WTC11 (cell line): ENCODE measurements at places on chromosomes 3 and 15.
A peak's percentile ranks its signal among the peaks of the same experiment; 100 is the strongest.

DNA sequence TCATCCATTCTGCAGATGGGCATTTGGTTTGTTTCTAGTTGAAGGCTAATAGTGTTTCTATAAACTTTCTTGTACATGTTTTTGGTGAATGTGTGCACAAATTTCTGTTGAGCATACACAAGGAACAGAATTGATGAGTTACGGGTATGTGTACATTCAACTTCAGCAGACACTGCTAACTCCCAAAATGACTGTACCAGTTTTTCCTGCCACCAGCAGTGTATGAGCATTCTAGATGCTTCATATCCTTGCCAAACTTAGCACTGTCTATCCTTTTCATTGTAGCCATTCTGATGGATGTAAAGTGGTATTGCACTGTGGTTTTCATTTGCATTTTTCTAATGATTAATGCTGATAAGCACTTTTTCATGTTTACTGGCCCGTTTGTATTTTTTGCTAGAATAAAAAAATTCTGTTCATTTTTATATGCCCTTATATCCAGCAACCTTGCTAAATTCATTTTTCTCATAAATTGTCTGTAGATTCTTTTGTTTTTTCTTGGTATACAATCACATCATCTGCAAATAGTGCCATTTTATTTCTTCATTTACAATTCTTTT is 110.2 kb downstream of the ATP1B3 start:
- no peak overlapping the region for H3K27ac ChIP-seq
- 0 out of 2 replicates have a peak, but pooled peaks cover 3% of the 10 kb centered on the region for H3K4me1 ChIP-seq
- H3K36me3 ChIP-seq = peaks cover 7% of the 10 kb centered on the region; the same call in 1 of the 2 replicates
- no peaks in the 10 kb centered on the region for H3K27me3 ChIP-seq
- no peak overlapping the region for H3K4me3 ChIP-seq
- no peak for DNase-seq

GRCh38 chr3:23950293-23950692 is 5.2 kb downstream of the NR1D2 start:
- peaks cover 38% of the 10 kb centered on the region for H3K4me1 ChIP-seq
- H3K36me3 ChIP-seq = peaks cover 5% of the 10 kb centered on the region; the same call in 1 of the 2 replicates
- no peak for DNase-seq
- H3K4me3 ChIP-seq = no peak overlapping the region
- no peak overlapping the region for H3K27ac ChIP-seq

DNA sequence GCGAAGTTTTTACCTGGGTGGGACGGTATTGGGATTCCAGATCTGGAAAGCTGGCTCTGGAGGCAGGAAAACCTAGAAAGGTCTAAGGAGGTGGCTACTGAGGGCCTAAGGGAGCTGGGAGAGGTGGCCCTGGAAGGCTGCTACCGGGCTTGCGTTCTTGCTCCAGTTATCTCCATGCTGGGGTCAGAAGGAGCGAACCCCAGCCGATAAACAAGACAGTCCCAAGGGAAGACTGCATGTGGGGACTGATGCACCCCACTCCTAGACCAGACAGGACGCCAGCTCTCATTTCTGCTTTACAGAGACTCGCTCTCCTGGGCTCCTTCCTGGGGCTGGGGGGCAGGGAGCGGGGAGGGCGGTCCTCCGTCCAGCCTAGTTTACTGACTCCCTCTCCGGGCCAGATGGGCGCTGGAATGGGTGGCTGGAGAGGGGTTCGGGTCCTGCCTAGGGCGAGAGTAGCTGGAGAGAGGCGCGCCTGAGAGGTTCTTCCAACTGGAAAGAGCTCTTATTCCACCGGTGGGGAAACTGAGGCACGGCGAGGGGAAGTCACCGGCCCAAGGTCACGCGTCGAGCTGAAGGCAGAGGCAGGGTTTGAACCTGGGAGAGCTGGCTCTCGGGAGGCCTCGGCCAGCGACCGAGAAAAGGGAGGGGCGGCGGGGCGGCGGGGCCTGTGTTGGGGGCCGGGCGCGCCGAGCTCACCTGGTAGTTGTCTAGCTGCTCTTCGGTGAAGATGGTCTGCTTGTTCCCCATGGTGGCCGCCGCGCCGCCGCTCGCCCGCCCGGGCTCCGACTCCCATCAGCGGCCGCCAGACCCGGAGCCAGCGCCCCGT is 565 bp downstream of the CIB2 start:
- no peaks in the 10 kb centered on the region for H3K36me3 ChIP-seq
- H3K4me1 ChIP-seq = peaks cover 32% of the 10 kb centered on the region
- H3K4me3 ChIP-seq = peak overlapping the region; percentile 81
- peak overlapping the region; percentile 86 for H3K27ac ChIP-seq
- DNase-seq = peak; percentile 27
- no peaks in the 10 kb centered on the region for H3K27me3 ChIP-seq

DNA sequence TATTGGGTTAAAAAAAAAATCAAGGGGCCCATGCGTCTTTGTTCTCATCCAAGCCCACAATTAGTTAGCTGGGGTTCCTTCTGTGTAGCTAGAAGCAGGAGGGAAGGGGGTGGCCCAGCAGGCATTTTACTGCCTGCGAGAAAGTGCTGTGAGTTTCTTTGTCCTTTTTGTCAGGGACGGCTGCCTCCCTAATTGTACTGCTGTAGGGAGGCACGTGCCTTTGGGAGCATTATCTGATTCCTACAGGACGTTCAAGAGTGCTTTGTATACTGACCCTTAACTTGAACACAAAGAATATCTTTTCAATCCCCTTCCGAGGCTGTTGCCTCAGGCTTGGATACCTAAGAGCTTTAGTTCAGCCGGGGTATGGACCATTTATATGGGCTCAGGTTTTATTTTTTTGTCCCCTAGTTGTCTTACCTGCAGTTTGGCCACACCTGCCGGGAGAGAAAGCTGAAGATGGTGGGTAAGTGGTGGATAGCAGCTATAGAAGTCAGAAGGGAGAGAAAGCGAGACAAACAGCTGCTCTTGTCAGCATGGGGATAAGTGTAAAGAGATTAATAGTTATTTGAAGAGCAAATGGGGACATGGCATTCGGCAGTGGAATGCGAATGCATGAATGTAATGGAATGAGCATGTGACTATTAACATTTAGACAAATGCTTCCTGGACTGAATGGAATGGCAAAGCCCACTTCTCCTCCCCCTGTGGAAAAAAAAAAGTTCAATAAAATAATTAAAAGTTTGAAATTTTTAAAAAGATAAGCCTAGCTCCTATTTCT is 175.2 kb downstream of the TP63 start:
- peak; percentile 32 for DNase-seq
- peaks cover 37% of the 10 kb centered on the region for H3K4me1 ChIP-seq
- H3K4me3 ChIP-seq = no peak overlapping the region
- no peaks in the 10 kb centered on the region for H3K36me3 ChIP-seq

GRCh38 chr3:188993181-188993580 is 178.6 kb upstream of the TPRG1 start:
- H3K4me3 ChIP-seq = no peak overlapping the region
- no peak for DNase-seq
- H3K36me3 ChIP-seq = no peaks in the 10 kb centered on the region
- no peaks in the 10 kb centered on the region for H3K27me3 ChIP-seq
- H3K27ac ChIP-seq = no peak overlapping the region
- no peaks in the 10 kb centered on the region for H3K4me1 ChIP-seq

- H3K4me1 ChIP-seq = peaks cover 2% of the 10 kb centered on the region; the same call in 1 of the 2 replicates
- H3K27me3 ChIP-seq = no peaks in the 10 kb centered on the region
- no peak for DNase-seq
- peaks cover 8% of the 10 kb centered on the region; the same call in 1 of the 2 replicates for H3K36me3 ChIP-seq
- H3K27ac ChIP-seq = no peak overlapping the region
Measured at GRCh38 chr3:82143661-82144412, 382.4 kb upstream of the GBE1 start.

GRCh38 chr3:19934098-19934566 is at the start of gene EFHB:
EFHB (minus strand) TSS chr3:19934217; CDS start chr3:19934018, 199 bp downstream.
- peaks cover 17% of the 10 kb centered on the region for H3K4me1 ChIP-seq
- H3K27me3 ChIP-seq = no peaks in the 10 kb centered on the region; the same call in 1 of the 2 replicates
- DNase-seq = peak; percentile 82
- peak within 1 kb of the TSS; percentile 58 for H3K4me3 ChIP-seq

DNA sequence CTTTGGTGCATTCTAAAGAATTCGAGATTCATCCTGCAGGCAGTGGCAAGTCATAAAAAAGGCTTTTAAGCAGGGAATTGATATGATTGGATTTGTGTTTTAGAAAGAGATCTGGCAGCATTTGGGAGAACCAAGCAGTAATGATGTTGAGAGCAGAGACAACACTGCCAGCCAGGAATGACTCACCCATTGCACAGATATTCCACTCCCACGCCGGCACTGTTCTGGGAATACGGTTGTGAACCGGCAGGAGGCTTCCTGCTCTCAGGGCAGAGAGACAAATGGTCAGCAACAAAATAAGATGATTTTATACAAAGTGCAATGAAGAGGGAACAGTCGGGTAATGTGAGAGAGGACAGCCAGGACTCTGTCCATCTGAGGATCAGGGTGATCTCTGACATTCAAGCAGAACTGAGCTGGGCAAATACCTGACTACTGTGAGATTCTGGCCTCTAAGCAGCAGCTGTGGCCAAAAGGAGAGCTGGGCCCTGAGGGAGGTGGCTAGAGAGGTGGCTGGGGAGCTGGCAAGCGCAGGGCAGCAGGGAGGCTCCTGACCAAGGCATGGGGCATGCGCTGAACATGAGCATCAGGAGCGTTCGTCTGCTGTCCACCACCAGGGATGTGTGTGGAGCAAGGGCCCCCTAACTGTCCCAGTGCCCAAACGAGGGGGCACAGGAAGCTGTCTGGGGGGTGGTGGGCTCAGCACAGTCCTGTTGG is 56.1 kb upstream of the PLXNA1 start:
- no peaks in the 10 kb centered on the region for H3K36me3 ChIP-seq
- H3K4me3 ChIP-seq = no peak overlapping the region
- H3K27ac ChIP-seq = no peak overlapping the region; the same call in 1 of the 2 replicates
- H3K4me1 ChIP-seq = peaks cover 6% of the 10 kb centered on the region; the same call in 1 of the 2 replicates

GRCh38 chr15:92906563-92907081 is 6.5 kb downstream of the CHD2 start:
- no peak for DNase-seq
- peaks cover 71% of the 10 kb centered on the region for H3K4me1 ChIP-seq
- peaks cover 13% of the 10 kb centered on the region for H3K27me3 ChIP-seq
- no peak overlapping the region for H3K4me3 ChIP-seq

GRCh38 chr3:45455040-45455439 is 66.7 kb downstream of the LARS2 start:
- peaks cover 18% of the 10 kb centered on the region for H3K4me1 ChIP-seq
- no peaks in the 10 kb centered on the region for H3K27me3 ChIP-seq
- no peak for DNase-seq
- peaks cover 18% of the 10 kb centered on the region for H3K36me3 ChIP-seq
- H3K4me3 ChIP-seq = no peak overlapping the region
- no peak overlapping the region for H3K27ac ChIP-seq

DNA sequence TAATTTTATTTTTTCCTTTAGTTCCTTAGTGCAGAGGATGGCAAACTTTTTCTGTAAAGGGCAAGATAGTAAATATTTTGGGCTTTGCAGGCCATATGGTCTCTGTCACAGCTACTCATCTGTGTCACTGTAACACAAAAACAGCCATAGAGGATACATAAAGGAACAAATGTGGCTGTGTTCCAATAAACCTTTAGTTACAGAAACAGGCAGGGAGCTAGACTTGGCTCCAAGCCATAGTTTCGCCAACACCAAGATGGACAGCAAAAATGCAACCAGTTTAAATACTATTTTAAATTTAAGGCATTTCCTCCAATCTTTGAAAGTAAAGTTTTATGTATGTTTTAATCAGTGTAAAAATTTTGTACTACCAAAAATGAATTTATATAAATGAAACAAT is 753.4 kb downstream of the FHIT start:
- no peaks in the 10 kb centered on the region for H3K36me3 ChIP-seq
- H3K27ac ChIP-seq = no peak overlapping the region
- DNase-seq = no peak
- H3K4me1 ChIP-seq = peaks cover 8% of the 10 kb centered on the region; the same call in 1 of the 2 replicates
- no peak overlapping the region for H3K4me3 ChIP-seq

DNA sequence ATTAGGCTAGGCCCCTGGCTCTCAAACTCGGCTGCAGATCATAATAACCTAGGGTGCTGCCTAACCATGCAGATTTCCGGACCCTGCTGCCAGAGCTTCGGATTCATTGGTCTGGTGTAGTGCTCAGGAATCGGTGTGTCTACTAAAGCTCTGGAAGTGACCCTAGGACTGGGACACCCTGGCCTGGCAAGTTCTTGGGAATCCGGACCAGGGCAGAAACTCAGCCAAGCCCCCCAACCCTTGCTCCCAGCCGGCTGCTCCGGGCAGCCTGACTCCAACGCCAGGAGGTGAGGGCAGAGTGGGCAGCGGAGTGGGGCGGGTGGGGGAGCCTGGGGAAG is 23.0 kb downstream of the IGDCC3 start:
- no peak for DNase-seq
- H3K27me3 ChIP-seq = peaks cover 69% of the 10 kb centered on the region
- no peak overlapping the region for H3K27ac ChIP-seq

DNA sequence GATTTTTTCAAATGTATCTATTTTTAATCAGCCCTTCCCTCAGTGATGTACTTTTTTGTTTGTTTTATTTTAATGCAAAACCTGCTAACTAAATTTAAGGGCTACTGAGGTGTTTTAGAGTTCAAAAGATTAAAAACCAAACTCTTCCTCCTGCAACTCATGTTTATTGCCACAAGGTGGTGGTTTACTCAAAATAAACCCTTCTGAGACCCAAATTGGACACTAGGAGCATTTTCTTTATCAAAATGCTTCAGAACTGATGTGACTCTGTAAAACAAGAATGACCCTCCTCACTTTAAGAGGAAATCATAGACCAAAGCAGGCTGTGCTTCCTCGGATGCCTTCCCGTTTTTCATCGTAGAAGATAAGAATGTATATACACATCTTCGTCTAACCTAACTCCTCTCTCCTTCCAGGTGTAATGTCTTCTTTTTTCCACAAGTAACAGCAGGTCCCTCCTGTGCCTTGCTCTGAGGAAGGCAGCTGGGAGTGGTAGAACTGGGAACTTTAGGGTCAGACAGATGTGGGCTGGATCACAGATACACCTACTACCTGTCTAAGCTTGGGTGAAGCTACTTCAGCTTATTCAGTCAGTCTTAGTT is 2.9 kb upstream of the NME9 start:
- H3K27ac ChIP-seq = peak overlapping the region; percentile 88
- H3K27me3 ChIP-seq = no peaks in the 10 kb centered on the region; the same call in 1 of the 2 replicates
- no peak overlapping the region for H3K4me3 ChIP-seq
- peaks cover 39% of the 10 kb centered on the region for H3K4me1 ChIP-seq
- no peaks in the 10 kb centered on the region for H3K36me3 ChIP-seq
- no peak for DNase-seq

- no peaks in the 10 kb centered on the region for H3K27me3 ChIP-seq
- no peak overlapping the region for H3K4me3 ChIP-seq
Measured at GRCh38 chr3:40920041-40920440, 279.3 kb upstream of the CTNNB1 start.

DNA sequence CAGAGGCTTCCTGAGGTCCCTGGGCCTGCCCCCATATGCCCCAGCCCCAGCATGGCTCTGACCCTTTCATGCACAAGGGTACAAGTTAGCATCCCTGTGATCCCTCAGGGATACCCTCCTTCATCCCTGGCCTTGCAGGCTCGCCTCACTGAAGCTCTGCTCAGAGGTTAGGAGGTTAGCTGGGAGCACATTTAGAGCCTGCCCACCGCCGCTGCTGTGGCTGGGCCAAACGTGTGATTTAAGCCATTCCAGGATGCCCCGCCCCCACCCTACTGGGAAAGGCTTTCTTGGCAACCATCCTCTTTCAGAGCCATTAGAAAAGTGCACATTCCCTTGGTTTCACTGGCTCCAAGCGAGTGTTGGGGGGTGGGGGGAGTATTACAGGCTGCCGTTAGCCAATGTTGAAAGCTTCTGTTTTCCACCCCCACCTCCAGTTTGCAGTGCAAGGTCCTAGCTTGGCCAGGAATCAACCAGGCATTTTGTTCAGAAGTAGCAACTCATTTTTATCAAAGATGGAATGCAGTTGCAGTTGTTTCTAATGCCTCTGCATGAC is 6.3 kb upstream of the HES1 start:
- H3K27ac ChIP-seq = no peak overlapping the region
- H3K4me1 ChIP-seq = peaks cover 47% of the 10 kb centered on the region
- peaks cover 18% of the 10 kb centered on the region for H3K27me3 ChIP-seq
- DNase-seq = peak; percentile 61
- no peaks in the 10 kb centered on the region for H3K36me3 ChIP-seq

GRCh38 chr15:72368325-72368724 is 7.5 kb downstream of the HEXA start:
- H3K27ac ChIP-seq = no peak overlapping the region
- no peaks in the 10 kb centered on the region for H3K4me1 ChIP-seq
- DNase-seq = no peak
- H3K27me3 ChIP-seq = no peaks in the 10 kb centered on the region
